ENCODE measurements at places on chromosomes 11 and 22. TPM values are rescaled to one million over a fixed set of nuclear protein-coding genes. Genes with fewer than 3 reads are reported as not detected.
A peak's percentile ranks its signal among the peaks of the same experiment; 100 is the strongest.

- DNase-seq, result no peak
These were observed 30.4 kb upstream of the TMEM86A start for GRCh38 chr11:18668131-18668530.

DNA sequence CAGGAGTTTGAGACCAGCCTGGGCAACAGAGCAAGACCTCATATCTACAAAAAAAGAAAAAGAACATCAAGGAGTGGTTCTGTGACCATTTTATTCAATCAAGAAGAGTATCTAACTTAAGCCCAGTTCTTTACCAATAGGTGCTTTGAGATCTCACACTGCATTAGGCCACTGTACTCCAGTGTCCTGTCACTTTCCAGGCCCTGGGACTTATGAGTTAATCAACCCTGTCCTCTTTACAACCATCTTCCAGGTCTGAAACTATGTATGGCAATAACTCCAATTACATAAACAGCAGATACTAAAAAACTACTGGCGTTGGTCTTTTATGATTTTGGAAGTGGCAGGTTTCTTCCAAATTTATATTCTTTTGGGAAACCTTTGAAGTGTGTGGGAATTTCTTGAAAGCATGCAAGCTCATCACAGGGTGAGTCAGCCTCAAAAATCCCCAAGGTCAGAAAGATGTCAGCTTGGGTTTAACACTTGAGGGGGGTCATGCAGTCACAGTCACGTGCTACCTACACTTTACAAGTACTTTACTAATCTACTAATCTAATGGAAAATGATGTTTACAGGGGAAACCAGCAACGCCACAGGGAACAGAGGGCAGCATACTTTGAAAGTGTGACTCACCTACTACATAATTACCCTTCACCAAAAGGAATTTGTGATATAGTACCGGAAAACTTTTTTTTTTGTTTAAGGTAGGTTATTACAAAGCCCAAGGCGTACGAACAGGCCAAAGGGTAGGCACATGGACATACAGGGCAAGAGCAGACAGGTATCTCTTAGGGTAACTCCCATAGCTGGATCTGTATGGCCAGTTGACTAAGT is 15.6 kb downstream of the PISD start:
- DNase-seq, result no peak

TAGLN gene
- total RNA-seq, result 6.1 TPM

LSP1 gene
- 2.5 TPM for total RNA-seq

SLC43A3 gene
- total RNA-seq, result 10.8 TPM

RAB39A gene
- total RNA-seq, result 21.9 TPM

CADM1 gene
- 1,339 TPM for total RNA-seq

- no peak for DNase-seq
These were observed 1.9 kb downstream of the CST6 start for GRCh38 chr11:66013762-66014100.

DNA sequence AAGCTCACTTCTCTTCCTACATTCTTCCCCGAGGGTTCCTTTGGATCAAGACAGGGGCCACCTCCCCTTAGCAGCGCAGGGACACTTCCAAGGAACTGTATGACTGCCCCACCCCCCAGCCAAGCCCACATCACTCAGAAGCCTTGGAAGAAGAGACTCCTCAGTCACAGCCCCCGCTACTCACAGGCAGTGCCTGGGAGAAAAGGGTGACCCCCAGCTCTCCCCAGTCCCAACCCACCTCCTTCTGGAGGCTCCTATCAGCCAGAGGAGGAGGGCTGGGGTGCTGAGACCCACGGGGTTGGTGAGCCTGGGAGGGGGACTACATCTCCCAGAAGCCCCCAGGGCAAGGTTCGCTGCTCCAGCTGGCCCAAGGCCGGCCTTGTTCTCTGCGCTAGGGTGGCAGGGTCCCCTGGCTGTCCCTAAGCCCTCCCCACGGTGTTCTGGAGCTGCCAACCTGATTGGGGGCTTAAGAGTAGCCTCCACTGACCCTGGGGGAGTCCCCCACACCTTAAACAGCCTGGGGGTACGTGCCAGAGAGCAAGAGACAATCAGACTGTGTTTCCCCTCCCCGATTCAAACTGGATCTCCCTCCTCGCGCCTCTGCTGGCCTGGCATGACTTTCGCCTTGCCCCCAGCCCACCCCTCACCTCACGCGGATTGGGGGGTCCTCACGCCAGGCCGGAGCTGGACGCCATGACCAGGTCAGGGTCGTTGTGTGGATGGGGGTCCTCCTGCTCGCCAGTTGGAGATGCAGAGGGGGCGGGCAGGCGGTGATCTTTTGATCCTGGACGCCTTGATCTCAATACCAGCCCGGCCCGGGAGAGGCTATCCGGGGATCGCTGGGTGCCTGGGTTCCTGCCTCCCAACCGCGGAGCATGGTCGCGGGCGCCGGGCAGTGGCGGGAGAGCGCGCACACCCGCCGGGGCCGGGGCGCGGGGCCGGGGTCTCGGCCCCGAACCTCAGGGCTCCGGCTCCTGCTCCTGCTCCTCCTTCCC is 838 bp downstream of the BCL9L start:
- DNase-seq, result peak; percentile 82

SYT12 gene
- total RNA-seq, result 0.37 TPM

GRCh38 chr22:41524809-41525449 is 19.3 kb downstream of the POLR3H start:
- DNase-seq, result no peak

PHF21A gene
- total RNA-seq, result 71.1 TPM

DNA sequence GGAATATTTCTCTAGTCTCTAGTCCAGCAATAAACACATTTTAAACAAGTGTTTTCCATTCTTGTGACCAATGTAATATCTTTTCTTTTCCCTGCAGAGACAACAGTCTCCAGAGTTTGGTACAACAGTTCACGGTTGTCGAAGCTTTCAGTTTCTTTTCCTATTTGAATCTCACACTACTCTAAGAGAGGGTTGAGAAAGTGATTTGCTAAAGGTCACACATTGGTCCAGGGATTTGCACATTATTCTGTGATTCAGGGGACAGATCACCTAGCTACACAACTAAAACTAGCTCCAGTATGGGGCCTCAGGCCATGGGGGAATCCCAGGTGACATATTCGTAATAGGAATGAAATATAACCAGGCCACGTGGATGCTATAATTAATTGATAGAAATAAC is 132.5 kb downstream of the HIPK3 start:
- no peak for DNase-seq

GRCh38 chr11:18368221-18368620 is 26.1 kb upstream of the LDHA start:
- DNase-seq, result no peak

- DNase-seq, result no peak
These were observed 17.0 kb upstream of the TMEM218 start for GRCh38 chr11:125128450-125128849.

DNA sequence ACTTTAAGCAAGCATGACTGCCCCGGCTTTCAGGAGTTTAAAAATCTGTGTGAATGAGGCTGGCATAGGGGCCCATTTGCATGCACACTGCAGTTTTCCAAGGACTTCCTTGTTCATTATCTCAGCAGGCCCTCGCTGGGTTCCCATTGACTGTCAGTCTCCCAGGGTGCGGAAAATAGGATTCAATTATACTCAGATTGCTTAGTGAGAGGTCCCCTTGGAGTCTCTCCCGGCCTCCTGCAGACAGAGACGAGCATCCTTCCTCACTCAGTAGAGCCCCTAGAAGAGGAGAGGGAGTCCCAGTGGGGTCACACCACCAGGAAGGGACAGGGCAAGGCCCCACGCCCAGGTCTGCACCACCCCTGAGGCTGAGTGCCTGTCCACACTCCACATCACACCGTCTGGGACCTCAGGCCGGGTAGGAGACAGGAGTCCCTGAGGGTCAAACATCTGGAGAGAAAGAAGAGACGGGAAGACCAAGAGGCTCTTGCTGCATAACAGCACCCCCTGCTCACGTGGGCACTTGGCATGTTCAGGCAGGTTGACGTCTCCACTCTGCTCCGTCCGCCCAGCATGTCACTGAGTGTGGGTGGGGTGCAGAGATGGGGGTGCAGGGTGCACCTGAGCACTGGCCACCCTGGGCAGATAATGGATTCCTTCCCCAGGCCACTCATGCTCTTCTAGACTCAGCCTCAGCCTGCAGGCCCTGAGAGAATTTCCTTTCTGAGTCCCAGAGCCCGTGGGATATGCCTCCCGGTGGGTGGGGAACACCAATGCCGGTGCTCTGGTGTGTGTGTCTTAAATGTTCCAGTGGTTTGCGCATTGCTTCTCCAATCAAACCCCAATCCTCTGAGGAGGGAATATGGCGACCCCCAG is 58.8 kb downstream of the MCM5 start:
- no peak for DNase-seq

PRG3 gene
- not detected for total RNA-seq

DNA sequence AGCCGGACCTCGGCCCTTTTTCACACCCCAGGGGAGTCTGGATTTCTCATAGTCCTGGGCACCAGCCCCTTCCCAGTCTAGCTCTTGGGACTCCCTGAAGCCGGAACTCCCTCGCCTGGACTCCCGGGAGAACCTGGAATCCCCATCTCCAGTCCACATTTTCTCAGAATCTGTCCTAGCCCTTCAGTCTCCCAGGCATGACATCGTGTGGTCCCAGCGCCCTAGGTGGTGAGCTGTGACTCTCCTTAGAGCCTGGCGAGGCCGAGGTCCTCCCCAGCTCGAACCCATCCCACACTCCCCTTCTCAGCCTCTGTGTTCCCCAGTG is 673 bp upstream of the DUSP18 start:
- no peak for DNase-seq
